ENCODE measurements at places on chromosomes 16 and 17.
A peak's percentile ranks its signal among the peaks of the same experiment; 100 is the strongest.

DNA sequence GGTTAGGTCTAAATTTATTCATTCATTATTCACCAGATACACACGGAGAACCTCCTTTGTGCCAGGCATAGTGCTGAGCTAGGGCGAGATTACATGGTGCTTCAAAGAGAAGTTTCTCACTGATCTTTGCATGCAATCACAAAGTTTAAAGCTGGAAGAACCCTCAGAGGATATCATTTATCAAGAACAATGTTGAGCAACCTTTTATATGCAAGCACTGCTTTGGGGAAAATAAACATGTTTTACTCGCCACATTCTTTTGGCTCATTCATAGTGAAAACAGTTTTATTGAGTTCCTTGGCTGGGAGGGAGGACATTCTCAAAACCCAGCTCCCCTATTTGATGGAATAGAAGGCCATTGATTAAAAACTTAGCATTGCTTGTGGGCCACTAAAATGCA, 49.8 kb upstream of the XYLT1 start:
- no peak for DNase-seq

DNA sequence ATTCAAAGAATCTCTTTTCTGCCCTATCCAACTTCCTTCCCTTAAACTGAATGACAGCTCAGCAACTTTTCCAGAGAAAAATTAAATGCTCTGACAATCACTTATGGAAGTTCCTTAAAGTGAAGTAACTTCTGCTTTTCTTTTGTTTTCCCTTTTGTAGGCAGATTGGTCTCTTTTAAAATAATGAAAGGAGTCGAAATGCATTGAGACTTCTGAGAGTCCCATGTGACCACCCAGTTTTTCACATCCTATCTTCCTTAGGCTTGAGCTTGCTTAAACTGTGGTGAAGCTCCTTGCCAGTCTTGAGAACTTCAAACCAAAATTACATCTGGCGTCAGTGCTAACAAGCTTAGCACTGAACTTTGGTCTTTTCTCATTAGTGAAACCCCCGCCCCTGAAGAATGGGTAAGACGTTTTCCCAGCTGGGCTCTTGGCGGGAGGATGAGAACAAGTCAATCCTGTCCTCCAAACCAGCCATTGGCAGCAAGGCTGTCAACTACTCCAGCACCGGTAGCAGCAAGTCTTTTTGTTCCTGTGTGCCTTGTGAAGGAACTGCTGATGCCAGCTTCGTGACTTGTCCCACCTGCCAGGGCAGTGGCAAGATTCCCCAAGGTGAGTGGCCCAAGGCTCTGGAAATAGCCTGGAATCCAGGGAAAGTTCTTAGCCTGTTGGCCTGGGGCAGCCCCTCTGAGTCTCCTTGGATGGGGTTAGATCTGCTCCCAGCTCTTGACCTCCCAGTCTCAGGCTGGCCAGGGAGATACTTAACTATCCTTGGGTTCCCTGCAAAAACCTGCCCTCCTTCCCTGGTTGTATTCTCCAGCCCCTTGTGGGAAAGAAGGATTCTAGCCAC, 1.2 kb downstream of the TMEM106A start:
- peak; percentile 89 for DNase-seq

DNA sequence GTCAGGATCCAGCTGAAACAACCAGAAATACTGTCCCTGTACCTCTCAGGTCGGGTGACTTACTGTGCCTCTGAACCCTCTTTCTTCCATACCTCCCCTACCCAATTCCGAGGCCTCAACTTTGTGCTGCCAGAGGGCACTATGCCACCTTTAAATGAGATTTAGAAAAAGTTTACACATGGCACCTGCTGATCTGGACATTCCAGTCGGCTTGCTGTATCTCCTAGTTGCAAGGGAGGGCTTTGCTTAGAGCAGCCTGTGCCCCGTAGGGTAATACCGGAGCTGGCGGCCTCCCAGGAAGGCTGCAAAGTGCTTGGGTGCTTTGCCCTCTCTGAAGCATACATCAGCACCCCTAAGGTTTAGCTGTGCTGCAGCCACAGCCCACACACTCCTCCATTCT, 306.0 kb upstream of the RBFOX1 start:
- no peak for DNase-seq

DNA sequence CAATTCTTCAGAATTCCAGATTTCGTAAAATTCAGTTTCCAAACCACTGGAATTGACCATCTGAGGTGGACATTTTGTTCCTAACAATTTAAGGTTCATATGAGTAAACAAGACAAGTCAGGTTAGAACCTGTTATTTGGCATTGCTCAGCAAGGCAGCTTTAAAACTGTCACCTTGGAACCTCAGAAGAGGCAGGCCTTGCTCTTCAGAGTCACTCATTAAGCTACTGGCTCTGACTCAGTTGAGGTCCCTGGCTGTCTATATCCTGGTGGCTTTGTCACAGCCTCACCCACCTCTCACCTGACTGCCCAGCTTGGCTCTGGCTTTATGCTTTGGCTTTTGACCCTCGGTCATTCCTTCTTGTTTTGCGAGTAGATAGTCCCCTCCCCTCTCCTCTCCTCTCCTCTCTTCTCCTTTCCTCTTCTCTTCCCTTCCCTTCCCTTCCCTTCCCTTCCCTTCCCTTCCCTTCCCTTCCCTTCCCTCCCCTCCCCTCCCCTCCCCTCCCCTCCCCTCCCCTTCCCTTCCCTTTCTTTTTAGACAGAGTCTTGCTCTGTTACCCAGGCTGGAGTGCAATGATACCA, 238.4 kb downstream of the SHISA9 start:
- DNase-seq: no peak

DNA sequence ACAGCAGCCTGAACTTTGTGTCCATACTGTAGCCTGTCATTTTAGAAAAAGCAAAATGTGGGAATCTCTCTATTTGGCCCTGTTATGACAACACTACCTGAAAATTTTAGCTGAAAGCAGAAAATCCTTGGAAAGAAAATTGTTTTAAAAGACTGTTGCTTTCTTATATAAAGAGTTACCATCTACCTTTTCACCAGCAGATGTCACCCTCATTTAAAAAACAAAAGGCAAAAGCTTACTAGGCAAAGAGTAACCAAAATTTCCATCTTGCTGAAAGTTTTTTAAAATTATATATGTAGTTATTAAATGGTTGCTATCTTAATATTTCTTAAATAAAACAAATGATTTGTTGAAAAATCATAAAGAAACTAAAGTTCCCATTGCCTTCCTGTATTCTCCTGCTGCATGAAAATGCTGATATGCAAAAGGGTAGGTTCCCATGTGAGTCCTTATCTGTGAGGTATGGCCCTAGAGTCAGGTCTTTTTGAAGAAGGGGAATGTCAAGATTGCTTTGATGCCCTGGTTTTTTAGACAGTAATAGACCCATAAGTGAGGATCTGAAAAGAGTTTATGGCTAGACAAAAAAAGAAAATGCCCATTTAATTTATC, 61.0 kb downstream of the TNRC6C start:
- DNase-seq: peak; percentile 48

- DNase-seq: no peak
Measured at GRCh38 chr16:17379121-17379571, 91.6 kb downstream of the XYLT1 start.

GRCh38 chr16:65202461-65202860, 80.6 kb upstream of the CDH11 start:
- DNase-seq: no peak

DNA sequence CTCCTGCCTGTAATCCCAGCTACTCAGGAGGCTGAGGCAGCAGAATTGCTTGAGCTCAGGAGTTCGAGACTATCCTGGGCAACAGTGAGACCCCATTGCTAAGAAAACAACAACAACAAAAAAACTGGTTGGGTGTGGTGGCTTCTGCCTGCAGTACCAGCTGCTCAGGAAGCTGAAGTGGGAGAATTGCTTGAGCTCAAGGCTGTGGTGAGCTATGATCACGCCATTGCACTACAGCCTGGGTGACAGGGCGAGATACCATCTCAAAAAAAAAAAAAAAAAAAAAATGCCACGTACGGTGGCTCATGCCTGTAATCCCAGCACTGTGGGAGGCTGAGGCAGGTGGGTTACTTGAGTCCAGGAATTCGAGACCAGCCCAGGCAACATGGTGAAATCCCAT, 34.1 kb downstream of the NME2 start:
- DNase-seq: no peak

GRCh38 chr16:2056681-2057407, 9.1 kb downstream of the TSC2 start:
- no peak for DNase-seq

Data from inflammatory macrophage treated with lipopolysaccharide for 4 hours (primary cell).